ENCODE measurements at places on chromosomes 4 and X.

DNA sequence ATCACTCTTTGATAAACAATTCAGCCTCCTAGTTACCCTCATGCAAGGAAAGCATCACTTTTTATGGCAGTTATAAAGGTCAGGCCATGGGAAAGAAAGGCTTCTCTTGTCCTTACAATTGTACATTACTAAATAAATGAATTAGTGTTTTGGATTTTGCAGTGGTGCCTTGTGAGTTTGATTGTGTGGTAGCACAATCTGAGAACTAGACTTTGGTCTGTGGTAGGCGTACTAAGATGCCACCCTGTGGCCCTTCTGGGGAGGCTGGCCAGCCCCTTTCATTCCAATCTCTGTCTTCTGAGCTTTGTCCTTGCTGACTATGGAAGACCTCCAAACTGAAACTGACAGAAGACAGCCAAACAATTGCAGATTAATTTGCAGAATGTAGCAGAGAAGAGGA, 14.6 kb upstream of the HNRNPD start:
- no peak for DNase-seq

- DNase-seq = peak; percentile 4
Measured at GRCh38 chrX:97405031-97405660, 521.4 kb downstream of the RPA4 start.

DNA sequence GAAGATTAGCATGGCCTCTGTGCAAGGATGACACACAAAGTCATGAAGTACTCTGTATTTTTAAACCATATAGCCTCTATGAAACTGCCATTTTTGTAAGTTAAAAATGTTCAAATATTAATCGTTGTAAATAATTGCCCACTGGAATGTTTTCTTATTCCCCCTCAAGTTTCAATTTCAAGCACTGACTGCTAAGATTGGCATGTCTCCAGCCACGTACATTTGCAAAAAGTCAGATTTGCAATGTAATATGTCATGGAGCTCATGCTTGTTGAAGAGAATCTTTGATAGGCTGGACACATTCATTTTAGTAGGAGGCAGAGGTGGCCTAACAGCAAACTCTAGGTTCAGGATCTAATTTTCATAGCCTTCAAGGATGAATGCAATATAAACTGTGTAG, 124.7 kb downstream of the CBR4 start:
- no peak for DNase-seq

DNA sequence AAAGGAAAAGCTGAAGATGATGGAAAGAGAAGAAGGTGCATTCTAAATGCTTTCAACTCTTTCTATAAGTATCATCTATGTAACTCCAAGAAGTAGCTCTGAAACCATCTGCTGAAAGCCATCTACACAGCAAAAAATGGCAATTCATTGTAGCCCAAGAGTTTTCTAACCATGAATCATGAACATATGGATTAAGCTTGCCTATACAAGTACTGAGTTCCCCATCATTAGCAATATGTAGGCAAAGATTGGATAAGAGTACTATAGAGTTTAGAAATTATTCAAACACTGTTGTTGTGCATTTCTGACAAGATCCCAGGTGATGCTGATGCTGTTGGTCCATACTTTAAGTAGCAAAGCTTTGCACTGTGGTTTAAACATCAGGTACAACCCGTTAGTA, 11.2 kb downstream of the DAPP1 start:
- no peak for DNase-seq

DNA sequence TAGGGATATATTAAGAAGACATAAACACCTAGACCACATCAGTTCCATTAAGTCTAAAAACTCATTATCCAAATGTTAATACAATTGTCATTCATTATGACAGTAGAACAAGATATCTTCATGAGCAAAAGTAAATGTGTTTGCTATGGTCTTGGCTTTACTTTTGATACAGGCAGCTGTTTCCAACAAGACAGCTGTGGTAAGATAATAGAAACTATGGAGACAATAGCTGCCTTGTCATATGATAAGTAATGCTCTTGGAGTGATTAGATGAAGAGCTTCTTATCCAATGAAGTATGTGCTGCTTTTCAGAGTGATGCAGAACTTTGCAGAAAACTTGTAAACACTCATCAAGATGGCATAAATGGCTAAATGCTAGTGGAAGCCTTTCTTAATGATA, 1066.0 kb downstream of the FSTL5 start:
- no peak for DNase-seq

DNA sequence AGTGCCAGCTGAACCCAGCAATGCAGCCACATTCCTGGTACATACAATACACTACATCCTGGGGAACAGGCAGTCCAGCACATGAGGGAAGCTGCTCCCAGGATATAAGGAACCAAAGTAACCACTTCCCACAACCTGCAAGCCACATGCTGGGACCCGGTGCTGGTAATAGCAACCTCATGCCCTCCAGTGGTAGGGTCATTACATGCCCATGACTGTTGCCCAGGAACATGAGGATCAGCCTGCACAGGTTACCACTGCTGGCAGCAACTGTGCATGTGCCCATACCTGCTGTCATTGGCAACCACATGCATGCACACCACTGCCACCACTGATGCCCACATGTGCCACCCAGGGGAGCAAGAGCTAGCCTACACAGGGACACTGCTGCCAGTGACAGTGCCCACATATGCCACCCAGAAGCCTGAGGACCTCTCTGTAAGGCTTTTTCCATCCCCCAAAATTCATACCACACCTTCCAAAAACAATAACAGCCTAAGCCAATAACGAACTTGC, 1982.5 kb downstream of the ARAP2 start:
- no peak for DNase-seq

- DNase-seq = no peak
Measured at GRCh38 chr4:1240721-1241465, 8.0 kb downstream of the CTBP1 start.

All from caudate nucleus (tissue), 63 donors.